ENCODE measurements at places on chromosomes 2 and 18.
A peak's percentile ranks its signal among the peaks of the same experiment; 100 is the strongest.

GRCh38 chr18:74447404-74448152 is 9.5 kb downstream of the DIPK1C start:
- H3K27me3 ChIP-seq, result peaks cover 78% of the 10 kb centered on the region
- no peaks in the 10 kb centered on the region for H3K36me3 ChIP-seq

GRCh38 chr18:74060579-74060978 is 87.1 kb downstream of the FBXO15 start:
- no peak for DNase-seq
- H3K4me1 ChIP-seq, result no peaks in the 10 kb centered on the region
- peaks cover 57% of the 10 kb centered on the region for H3K27me3 ChIP-seq
- no peak overlapping the region for H3K27ac ChIP-seq
- H3K4me3 ChIP-seq, result no peak overlapping the region

- DNase-seq, result no peak
- no peak overlapping the region for H3K4me3 ChIP-seq
- H3K4me1 ChIP-seq, result peaks cover 6% of the 10 kb centered on the region
- H3K27ac ChIP-seq, result no peak overlapping the region
These were observed 3.8 kb upstream of the SLC8A1 start for GRCh38 chr2:40455661-40456060.

DNA sequence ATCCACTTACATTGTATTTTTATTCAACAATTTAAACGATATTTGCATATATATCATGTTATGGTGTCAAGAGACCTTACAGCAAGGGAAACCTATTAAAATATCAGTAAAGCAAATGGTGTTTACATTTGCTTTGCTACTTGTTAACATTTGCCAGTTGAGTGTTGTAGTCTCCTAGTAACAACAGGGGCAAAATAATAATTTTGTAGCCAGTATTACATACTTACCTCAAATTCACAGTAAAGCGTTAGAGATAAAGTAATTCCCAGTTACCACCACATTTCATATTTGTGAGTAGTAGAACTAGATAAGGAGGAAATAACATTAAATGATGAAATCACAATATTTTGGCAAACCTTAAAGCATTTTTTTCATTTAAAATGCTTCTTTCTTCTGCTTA is 71.3 kb downstream of the FASTKD2 start:
- DNase-seq, result no peak
- peaks cover 30% of the 10 kb centered on the region for H3K27me3 ChIP-seq
- no peaks in the 10 kb centered on the region for H3K4me1 ChIP-seq
- no peaks in the 10 kb centered on the region for H3K36me3 ChIP-seq
- no peak overlapping the region for H3K4me3 ChIP-seq

DNA sequence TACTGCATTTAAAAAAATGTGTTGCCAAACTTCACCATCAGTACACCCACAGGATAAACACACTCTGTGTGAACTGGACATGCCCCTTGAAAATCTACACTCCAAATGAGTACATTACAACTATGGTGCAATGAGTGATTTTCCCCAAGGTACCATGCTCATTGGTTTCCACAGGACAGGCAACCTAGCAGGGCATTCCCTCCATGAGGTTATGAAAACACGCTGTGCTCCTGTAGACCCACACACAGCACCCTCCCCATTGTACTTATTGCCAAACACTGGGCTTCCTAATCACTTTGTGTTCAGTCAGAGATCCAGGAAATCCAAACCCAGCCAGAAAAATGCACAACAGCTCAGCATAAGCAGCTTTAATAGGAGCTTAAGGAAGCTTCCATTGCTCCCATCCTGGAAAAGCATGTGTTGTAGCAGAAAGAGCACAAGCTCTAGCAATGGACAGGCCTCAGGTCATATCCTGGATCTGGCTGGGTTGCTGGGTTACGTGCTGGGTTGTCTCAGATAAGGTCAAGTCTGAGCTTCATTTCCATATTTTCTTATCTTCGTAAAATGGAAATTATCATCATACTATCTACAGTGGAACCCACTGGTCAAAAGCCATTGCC is 20.8 kb upstream of the ATIC start:
- peaks cover 30% of the 10 kb centered on the region for H3K27me3 ChIP-seq
- H3K4me3 ChIP-seq, result no peak overlapping the region
- H3K36me3 ChIP-seq, result no peaks in the 10 kb centered on the region
- H3K27ac ChIP-seq, result no peak overlapping the region

GRCh38 chr2:44969936-44970335 is 28.4 kb downstream of the SIX3 start:
- no peaks in the 10 kb centered on the region for H3K4me1 ChIP-seq
- peaks cover 49% of the 10 kb centered on the region for H3K27me3 ChIP-seq
- DNase-seq, result no peak
- no peak overlapping the region for H3K27ac ChIP-seq
- no peak overlapping the region for H3K4me3 ChIP-seq

DNA sequence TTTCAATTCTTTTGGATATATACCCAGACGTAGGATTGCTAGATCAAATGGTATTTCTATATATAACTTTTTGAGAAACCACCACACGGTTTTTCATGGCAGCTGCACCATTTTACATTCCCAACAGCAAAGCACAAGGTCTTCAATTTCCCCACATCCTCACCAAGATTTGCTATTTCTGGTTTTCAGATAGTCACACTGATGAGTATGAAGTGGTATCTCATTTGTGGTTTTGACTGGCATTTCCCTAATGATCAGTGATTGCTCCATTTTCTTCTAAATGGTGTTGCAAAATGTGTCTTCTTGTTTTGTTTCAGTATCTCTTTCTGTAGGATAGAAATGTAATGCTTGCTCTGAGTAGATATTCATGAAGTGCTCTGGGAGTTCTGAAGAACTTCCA is 52.0 kb downstream of the ANKRD44 start:
- peak overlapping the region; percentile 52 for H3K4me3 ChIP-seq
- DNase-seq, result no peak
- H3K27me3 ChIP-seq, result no peaks in the 10 kb centered on the region
- H3K36me3 ChIP-seq, result peaks cover 22% of the 10 kb centered on the region

- H3K36me3 ChIP-seq, result peaks cover 2% of the 10 kb centered on the region
- H3K4me3 ChIP-seq, result no peak overlapping the region
- DNase-seq, result no peak
These were observed 201.2 kb upstream of the CDH20 start for GRCh38 chr18:61132031-61132430.

DNA sequence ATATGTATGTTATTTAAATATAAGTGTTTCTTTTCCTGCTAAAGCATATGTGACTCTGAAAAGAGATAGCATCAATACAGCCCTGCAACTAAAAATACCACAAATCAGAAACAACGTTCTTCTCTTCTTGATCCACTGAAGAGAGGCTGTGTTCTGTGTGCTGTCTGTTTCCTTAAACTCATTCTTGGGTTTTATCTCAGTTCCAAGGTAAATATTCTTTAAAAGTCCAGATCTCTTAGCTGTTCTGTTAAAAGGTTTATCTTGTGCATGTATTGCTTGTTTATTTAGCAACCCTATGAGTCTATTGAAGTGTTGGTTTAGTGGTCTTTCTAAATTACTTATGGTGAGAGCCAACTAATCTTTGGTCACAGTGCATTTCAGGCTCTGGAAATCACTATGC is 173.3 kb upstream of the NT5C1B start:
- no peak overlapping the region for H3K4me3 ChIP-seq
- no peaks in the 10 kb centered on the region for H3K36me3 ChIP-seq
- no peaks in the 10 kb centered on the region for H3K4me1 ChIP-seq
- H3K27me3 ChIP-seq, result no peaks in the 10 kb centered on the region
- DNase-seq, result no peak

DNA sequence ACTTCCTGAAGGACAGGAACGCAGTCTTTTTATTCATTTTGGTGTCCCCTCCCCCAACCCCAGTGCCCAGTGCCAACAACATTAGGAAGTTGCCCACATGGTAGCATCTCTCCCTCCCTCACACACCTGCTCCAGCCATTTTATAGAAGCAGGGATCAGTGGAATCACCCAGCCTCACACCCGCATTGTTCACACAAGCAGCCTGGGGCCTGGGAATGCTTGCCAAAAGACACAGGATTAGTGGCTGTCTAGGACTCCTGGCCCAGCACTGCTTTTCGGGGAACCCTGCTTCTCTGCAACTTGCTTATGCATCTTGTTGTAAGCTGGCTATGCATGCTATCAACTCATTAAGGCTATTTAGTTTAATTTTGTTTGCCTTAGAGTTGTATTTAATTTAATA is 17.9 kb downstream of the TMEM37 start:
- H3K4me3 ChIP-seq, result no peak overlapping the region
- no peak overlapping the region for H3K27ac ChIP-seq
- H3K27me3 ChIP-seq, result peaks cover 78% of the 10 kb centered on the region

DNA sequence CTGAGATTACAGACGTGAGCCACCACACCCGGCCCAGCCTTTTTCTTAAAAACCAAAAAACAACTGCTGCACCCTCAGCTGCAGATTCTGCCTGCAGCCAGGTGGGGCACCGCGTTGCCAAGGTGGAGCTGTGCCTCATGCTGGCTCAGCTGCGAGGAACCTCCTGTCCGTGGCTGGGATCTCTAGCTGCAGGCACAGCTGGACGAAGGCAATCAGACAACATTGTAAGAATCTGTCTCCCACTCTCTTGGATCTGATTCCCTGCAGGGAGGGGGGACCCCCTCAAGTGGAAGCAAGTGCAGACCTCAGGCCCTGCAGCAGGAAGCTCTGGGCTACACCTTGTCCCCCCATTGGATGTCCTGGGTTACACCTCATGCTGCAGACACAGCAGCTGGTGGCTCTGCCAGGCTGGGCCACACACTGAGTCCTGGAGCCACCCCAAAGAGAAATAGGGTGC is 24.1 kb downstream of the CIDEA start:
- H3K27ac ChIP-seq, result no peak overlapping the region
- no peak overlapping the region for H3K4me3 ChIP-seq
- no peaks in the 10 kb centered on the region for H3K4me1 ChIP-seq
- DNase-seq, result no peak

- H3K4me1 ChIP-seq, result no peaks in the 10 kb centered on the region
- no peaks in the 10 kb centered on the region for H3K27me3 ChIP-seq
- H3K27ac ChIP-seq, result no peak overlapping the region
- no peak overlapping the region for H3K4me3 ChIP-seq
- H3K36me3 ChIP-seq, result no peaks in the 10 kb centered on the region
These were observed 123.1 kb upstream of the XIRP2 start for GRCh38 chr2:166765141-166765540.

DNA sequence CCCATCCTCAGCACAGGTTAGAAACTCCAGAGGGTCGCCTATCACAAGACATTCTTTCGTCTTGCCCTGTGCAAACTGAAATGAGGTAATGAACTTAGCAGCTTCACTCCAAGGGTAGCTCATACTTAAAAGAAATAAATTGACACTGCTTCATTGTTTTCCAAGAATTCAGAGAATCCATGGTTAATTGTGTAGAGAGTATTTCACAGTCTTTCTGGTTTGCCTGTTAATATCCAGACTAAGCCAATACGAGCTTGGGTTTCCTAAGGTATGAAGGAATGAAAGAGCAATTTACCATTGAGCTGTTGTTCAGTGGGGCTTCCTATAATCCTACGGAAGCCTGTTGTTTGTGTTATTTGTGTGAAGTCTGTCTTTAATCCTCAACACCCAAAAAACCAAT is 58.7 kb downstream of the FAM124B start:
- no peak for DNase-seq
- H3K27me3 ChIP-seq, result peaks cover 35% of the 10 kb centered on the region
- no peak overlapping the region for H3K4me3 ChIP-seq
- no peak overlapping the region for H3K27ac ChIP-seq

GRCh38 chr2:191581003-191581402 is 96.9 kb upstream of the NABP1 start:
- H3K27ac ChIP-seq, result no peak overlapping the region
- no peak for DNase-seq
- H3K27me3 ChIP-seq, result peaks cover 52% of the 10 kb centered on the region
- H3K4me3 ChIP-seq, result no peak overlapping the region

DNA sequence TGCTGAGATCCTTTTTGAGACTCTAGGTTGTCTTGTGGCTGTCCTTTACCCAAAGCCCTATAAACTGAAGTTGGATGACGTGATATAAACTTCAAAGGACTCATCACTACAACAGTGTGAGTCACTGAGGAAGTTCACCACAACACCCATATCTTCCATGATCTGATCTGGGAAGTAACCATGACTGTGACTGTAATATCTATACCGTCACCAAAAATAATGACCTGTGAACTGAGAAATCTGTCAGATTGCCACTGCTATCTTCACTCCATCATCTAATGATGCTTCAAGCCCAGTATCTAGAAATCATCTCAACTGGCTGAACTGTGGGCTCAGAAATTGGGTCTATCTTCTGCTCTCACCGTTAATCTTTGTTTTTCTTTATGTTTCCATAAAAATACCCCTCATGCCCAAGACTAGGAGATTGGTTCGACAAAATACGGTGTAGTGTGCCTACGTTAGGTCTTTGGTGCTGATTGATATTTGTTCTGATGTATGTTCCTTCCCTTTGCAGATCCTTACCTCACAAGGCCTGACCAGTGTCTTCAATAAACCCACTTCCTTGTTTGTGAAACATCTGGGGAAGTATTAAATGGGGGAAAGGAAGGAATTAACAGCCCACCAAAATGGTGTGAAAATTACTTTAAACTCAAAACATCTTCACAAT is 78.2 kb downstream of the MYL12B start:
- peaks cover 1% of the 10 kb centered on the region for H3K36me3 ChIP-seq
- DNase-seq, result no peak
- H3K27ac ChIP-seq, result no peak overlapping the region
- H3K27me3 ChIP-seq, result no peaks in the 10 kb centered on the region

DNA sequence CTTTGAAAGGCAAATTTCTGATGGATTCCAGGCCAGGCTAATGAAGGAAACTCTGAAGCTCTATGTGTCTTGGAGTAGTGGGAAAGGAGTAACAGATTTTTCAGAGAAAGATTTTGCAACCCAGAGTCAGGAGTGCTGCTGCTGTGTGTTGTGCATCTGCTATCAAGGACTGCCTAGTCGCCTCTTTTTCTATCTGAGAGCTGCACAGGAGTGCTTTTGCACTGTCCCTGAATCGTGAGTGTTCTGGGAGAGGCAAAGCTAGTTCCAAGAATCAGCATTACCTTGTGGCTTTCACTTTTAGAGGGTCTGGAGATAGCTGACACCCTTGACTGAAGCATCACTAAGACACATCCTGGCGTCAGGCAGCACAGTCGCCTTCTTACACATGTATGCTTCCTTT is 336.4 kb downstream of the PARD3B start:
- no peaks in the 10 kb centered on the region for H3K27me3 ChIP-seq
- no peaks in the 10 kb centered on the region for H3K4me1 ChIP-seq
- no peak for DNase-seq
- no peak overlapping the region for H3K27ac ChIP-seq

DNA sequence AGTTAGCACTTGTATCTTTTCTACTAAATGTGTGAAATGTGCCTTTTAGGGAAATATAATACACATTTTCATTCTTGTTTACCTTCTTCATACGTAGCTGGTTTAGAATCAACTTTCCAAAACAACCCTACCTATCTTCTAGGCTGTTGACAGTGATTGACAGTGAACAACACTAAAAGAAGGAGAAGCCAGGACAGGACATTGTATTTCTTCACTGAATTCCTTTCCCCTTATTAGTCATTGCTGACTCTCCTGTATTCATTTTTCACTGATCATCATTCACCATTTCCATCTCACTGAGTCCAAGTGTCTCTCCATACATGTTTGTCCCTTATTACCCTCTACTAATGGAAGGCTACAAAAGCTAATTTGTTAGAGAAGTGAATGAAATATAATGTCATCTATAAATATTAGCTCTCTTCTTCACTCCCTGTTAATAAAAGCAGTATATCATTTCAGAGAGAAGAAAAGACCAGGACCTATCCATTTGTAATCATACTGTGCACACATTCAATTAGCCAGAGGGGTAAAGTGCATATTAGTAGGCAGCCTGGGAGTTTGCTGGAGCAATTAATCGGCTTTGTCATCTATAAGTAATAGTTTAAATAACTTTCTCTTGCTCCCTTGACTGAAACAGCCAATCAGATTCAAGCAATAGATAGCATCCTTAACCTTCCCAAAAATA is 192.5 kb upstream of the FOSL2 start:
- DNase-seq, result no peak
- peaks cover 10% of the 10 kb centered on the region for H3K36me3 ChIP-seq
- no peaks in the 10 kb centered on the region for H3K27me3 ChIP-seq
- no peak overlapping the region for H3K27ac ChIP-seq
- H3K4me3 ChIP-seq, result no peak overlapping the region
- no peaks in the 10 kb centered on the region for H3K4me1 ChIP-seq

Data from central memory CD8-positive, alpha-beta T cell (primary cell).